ENCODE measurements at places on chromosomes 16 and 17.

GRCh38 chr17:27748360-27748825 lies 51.9 kb downstream of the NOS2 start:
- no peak for DNase-seq

- no peak for DNase-seq
These were observed 6.0 kb upstream of the TBC1D3B start for GRCh38 chr17:36182176-36183000.

DNA sequence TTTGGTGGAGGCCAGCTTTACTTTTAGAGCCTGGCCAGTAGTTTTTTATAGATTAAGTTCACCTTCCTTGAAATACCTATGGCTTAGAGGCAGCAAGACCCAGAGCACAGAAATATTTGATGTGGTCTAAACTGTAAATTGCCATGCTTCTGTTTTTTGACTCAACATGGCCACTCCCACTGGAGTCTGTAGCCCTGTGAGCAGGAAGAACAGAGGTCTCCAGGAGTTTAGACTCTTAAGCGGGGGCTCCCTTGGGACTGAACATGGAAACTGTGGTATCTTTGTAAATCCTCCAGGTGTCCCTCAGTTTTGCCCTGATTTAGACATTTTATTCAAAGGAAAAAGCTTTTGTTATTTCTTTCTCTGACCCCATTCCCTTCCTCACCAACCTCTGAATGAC lies 145.6 kb downstream of the FTO start:
- DNase-seq = no peak

- DNase-seq = no peak
These were observed 12.3 kb downstream of the GPRC5B start for GRCh38 chr16:19872179-19872863.

DNA sequence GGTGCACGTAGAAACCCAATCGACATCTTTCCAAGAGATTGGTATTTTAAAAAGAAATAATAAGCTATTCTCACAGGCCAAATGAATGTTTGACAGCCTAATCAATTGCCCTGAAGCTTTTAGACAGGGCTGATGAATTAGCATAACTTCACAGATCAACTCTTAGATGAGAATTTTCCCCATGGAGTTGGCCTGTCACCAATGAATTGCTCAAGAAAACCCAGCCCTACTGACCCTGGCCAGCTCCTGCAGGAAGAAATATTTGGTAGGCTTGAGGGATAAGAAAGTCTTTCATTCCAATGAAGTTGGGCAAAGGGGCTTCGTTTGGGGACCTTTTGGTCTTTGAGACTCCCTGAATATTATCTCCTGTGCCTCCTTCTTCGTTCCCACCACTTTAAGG lies 23.4 kb upstream of the SEC14L1 start:
- no peak for DNase-seq

DNA sequence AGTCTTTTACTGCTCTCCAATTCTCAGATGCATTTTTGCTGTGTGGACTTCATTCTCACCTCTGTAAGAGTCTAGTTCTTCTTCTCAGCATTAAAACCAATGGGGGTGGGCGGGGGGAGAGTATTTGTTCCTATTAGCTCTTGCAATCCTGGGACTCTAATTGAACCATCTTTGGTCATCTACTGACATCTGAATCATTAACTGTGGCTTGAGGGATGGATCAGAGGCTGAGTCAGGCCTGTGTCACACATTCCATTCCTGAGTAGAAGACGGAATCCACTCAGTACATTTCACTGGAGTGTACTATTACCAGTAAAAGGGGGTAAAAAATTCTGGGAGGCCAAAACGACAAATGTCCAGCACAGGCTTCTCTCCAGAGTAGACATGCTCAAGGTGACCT lies 12.8 kb upstream of the ZNF23 start:
- DNase-seq = no peak

DNA sequence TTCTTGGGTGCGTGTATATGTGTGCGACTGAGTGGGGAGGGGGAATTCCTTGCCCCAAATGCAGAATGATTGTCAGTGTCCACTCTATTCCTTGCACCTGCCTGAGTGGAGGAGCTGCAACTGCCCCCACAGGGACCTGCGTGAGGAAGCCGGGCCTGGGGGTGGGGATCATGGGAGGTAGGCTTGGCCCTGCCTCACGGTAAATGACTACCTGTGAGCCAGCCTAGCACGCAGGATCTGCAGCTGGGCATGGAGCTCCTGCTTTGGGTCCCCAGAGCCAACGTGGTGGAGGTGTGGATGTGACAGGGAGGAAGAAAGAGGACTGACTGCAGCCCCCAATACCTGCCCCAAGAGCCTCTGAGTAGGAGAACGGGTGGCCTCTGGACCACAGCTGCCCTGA lies 77.0 kb upstream of the GAS7 start:
- DNase-seq = no peak

DNA sequence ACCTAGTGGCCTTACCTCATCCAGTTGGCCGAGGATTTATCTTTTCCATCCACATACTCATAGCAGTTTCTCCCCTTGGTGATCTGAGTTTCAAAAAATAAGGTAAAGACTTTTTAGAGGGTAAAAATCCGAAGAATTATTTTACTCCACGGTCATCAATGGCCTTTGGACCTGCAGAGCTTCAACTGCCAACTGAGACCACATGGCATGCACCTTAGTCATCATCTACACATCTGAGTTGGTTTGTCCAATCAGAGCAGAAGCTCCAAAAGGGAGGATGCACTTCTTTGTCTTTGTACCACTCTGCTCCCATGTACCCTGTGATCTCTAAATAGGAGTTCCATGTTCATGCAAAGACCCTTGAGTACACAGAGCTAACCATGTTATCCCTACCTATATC lies 15.7 kb downstream of the PRDM7 start:
- DNase-seq = no peak
